ENCODE measurements at places on chromosomes 1 and 21.

DNA sequence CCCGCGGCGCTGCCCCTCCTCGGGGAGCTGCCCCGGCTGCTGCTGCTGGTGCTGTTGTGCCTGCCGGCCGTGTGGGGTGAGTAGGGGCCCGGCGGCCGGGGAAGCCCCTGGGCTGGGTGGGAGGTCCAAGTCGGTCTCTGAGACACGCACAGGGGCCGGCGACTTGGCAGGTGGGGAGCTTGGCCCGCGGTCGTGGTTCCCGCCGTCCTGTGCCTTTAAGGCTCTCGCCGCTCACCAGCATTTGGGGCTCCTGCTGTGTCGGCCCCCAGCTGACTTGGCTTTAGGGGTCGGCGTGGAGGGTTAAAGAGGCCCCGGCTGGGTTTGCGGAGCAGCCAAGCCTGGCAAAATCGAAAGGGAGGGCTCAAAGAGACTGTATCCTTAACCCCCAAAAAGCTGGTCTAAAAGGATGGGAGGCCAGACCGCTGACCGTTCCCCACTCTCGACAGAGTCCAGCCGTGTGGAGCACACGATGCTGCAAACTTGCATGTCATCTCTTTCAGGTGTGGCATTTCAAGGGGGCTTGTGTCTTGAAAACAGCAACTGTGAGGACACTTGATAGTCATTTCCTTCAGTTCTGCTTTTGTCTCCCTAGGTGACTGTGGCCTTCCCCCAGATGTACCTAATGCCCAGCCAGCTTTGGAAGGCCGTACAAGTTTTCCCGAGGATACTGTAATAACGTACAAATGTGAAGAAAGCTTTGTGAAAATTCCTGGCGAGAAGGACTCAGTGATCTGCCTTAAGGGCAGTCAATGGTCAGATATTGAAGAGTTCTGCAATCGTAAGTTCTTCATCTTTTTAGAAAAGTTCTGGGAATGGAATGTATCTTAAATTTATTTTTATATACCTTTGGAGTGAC, 540 bp downstream of the CD55 start:
- DNase-seq, result no peak

- no peak for DNase-seq
Observed at GRCh38 chr1:45093334-45093733, 81.3 kb downstream of the UROD start.

- DNase-seq, result no peak
Observed at GRCh38 chr1:165988275-165988674, 160.9 kb downstream of the UCK2 start.

DNA sequence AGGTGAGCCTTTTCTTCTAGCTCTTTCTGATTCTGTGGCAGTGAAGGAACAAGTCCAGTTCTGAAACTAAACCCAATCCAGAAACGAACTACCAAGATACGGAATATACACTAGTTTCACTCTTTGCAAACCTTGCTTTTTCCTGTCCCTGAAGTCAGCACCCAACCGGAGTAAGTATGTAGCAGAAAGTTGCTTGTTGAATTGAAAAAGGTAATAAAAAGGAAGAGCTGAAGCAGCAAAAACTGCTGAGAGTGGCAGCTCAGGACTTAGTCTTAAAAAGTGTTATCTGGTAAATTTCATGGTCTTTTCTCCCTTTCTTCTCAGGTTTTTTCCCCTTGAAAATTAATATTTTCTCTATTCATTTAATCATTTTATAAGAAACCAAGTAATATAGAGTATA, 9.4 kb upstream of the NT5C1A start:
- DNase-seq, result no peak

DNA sequence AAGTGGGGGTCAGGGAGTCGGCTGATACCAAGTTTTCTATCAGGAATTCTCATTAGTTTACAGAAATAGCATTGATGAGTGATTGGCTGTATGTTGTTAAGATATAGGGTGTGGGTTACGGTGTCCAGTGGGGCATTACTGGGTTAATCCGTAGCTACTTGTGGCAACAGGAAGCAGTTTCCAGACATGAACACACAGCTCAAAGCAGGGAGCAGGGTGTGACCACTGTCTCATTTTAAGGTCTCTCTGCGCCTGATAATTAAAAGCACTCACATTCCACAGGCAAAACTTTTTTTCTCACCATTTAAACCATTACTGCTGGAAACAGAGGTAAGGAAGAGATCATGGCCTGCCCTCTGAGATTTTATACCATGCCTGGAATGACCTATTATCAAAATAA, 114.9 kb downstream of the SIK1 start:
- DNase-seq, result no peak

- DNase-seq, result peak; percentile 13
Observed at GRCh38 chr21:42781150-42781970, 98.0 kb downstream of the WDR4 start.

- no peak for DNase-seq
Observed at GRCh38 chr1:170303034-170303433, 157.3 kb downstream of the NTMT2 start.

GRCh38 chr1:204442376-204443259, 31.0 kb upstream of the PPP1R15B start:
- no peak for DNase-seq

DNA sequence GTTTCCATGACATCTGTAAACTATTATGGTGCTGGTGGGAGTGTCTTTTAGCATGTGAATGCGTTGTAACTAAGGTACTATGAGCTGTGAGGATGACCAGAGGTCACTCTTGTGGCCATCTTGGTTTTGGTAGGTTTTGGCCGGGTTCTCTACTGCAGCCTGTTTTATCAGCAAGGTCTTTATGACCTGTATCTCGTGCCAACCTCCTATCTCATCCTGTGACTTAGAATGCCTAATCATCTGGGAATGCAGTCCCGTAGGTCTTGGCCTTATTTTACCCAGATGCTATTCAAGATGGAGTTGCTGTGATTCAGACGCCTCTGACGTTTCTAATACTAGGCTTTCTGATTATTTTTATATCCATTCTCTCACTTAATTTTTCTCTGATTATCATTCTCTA, 9.4 kb downstream of the NCAM2 start:
- no peak for DNase-seq

GRCh38 chr1:190633488-190633887, 155.8 kb upstream of the BRINP3 start:
- DNase-seq, result no peak

DNA sequence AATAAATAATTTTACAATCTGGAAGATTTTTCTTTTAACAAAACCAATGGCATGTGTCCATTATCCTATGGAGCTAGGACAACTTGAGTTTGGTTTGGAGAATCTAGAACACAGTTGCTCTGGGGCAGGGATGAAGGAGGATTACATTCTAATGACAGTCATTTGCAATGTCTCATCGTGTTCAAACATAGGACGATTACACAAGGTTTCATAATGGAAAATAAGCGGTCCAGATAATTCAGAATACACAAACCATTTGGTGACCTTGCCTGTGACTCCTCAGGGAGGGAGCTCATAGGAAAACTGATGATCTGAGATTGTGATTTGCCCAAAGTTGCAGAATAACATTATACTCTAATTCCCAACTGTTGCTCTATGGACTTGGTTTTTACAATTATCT, 27.6 kb upstream of the RGL1 start:
- no peak for DNase-seq

GRCh38 chr1:147849098-147849895, 53.3 kb upstream of the GJA8 start:
- no peak for DNase-seq

GRCh38 chr1:219296430-219297355, 123.0 kb downstream of the LYPLAL1 start:
- no peak for DNase-seq

DNA sequence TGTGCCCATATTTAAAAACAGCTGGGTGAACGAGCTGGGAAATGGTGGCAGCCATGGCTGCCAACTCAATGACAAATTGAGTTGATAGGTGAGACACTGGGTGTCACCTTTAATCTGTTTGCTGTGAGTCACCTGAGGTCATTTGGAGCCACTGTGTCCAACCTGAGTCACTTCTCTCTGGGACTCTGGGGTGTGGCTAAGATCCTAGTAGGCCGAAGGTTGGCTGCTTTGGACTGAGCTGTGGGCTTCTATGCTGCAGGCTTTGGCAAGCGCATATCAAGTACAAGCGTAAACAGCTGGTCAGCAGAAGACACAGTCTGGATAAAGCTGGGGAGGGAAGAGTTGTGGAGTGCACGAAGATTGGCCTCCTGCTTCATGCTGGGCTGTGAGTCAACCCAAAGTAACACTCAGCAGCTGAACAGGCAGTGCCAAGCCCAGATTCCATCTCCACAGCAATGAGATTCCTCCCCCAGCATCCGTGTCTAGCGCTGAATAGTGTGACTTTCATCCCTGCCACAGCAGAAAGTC, 24.0 kb downstream of the TEX35 start:
- DNase-seq, result no peak

GRCh38 chr1:26050248-26050640, 4.3 kb upstream of the SLC30A2 start:
- DNase-seq, result no peak

DNA sequence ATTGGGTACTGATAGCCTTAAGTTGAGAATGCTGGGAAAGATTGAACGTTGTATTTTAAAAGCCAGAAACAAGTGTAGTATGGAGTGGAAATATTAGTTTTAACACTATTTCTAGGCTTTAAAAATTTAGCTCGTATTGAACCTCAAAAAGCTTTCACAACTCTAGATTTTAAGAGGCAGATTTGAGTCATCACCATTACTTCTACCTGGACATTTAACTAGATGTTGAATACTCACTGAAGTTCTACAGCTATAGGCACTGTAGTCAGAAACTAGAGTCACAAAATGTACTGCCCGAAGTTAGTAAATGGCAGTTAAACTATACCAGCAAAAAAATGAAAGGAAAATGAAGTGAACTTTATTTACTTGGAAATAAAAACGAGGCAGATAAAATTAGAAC, 96.5 kb downstream of the NEK7 start:
- no peak for DNase-seq

DNA sequence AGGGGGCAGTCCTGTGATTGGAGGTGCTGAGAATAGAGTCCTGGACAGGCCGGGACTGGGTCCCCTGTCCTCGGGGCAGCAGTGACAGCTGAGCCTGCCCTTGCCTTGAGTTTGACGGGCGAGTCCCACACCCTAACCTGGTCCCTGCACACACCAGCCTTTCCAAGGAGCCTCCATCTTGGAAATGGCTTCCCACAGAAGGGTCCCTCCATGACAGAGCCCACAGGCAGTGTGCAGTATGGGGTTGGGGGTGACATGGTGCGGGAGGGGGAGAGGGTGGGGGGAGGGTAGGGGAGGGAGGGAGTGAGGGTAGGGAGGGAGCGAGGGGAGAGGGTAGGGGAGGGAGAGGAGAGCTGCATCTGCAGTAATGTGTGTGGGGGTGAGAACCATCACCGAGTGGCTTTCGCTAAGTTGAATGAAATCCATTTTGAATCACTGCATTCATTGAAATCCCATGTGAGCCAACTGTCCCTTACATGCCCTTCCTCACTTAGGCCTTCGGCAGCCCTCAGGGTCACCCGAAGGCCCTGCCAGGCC, 10.1 kb upstream of the TMEM52 start:
- DNase-seq, result no peak

GRCh38 chr1:175158170-175158591, 34.4 kb downstream of the KIAA0040 start:
- DNase-seq, result no peak

- DNase-seq, result no peak
Observed at GRCh38 chr1:91283421-91283726, 121.3 kb downstream of the HFM1 start.

DNA sequence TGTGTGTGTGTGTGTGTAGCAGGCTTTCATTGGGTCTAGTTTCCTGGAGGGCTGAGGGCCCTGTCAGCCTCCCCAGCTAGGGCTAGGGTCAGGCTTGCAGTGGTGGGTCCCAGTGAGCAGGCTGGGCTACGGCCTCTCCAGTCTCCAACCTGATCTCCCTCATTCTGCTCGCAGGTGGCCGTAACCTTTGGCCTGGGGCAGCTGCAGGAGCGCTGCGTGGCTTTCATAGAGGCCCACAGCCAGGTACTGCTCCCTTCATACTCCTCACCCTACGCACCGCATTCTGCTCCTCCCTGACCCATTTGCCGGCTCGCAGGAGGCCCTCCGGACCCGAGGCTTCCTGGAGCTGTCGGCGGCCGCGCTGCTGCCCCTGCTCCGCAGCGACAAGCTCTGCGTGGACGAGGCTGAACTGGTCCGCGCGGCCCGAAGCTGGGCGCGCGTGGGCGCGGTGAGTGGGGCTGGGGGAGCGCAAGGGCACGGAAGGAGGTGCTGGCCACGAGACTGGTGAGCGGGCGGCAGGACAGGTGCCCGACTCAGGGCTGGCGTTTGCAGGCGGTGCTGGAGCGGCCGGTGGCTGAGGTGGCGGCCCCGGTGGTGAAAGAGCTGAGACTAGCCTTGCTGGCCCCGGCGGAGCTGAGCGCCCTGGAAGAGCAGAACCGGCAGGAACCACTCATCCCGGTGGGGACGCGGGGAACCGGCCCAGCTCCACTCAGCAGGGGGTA, 4.7 kb downstream of the BTBD19 start:
- DNase-seq, result no peak

DNA sequence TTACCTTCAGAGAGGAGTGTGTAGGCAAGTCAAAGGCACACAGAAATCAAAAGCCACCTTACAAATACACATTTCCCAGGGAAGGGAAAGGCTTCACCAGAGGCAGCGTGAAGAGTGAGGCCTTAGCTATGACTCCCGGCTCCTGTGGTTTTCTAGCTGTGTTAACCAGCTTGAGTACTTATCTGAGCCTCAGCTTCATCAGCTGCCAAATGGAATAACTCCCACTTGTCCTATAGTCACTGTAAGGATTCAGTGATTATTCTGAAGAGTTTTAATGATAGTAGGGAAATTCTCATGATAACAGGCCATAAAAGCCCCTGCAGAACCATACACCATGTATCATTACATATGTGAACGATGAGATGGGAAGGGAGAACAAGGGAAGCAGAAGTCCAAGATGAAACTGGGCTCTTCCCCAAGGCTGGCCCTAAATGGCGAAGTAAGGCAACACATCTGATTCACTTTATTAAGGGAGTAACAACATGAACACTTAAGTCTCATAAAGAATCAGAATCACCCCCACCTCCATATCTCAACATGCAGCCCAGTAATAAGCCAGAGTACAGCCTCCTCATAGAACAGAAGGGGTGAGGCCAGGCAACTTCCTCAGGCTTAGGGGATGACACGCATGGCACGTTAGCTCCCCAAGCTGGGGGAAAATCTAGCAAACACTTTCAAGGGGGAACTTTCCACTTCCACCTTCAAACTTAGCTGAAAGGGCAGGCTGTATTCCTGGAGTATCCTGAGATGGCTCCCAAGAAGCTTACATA, 63.7 kb downstream of the SLC66A1 start:
- no peak for DNase-seq

GRCh38 chr1:181099152-181100014, 10.9 kb downstream of the IER5 start:
- DNase-seq, result peak; percentile 35

GRCh38 chr1:1782399-1783221, 4.3 kb upstream of the NADK start:
- DNase-seq, result peak; percentile 32

All from stimulated activated naive CD8-positive, alpha-beta T cell treated with anti-CD3 and anti-CD28 coated beads, Interleukin-15, Interleukin-2, amounts not matched to agents 100 U/mL and 50 U/mL, for 24 hours (primary cell).